ENCODE measurements at places on chromosomes 2 and 18.

DNA sequence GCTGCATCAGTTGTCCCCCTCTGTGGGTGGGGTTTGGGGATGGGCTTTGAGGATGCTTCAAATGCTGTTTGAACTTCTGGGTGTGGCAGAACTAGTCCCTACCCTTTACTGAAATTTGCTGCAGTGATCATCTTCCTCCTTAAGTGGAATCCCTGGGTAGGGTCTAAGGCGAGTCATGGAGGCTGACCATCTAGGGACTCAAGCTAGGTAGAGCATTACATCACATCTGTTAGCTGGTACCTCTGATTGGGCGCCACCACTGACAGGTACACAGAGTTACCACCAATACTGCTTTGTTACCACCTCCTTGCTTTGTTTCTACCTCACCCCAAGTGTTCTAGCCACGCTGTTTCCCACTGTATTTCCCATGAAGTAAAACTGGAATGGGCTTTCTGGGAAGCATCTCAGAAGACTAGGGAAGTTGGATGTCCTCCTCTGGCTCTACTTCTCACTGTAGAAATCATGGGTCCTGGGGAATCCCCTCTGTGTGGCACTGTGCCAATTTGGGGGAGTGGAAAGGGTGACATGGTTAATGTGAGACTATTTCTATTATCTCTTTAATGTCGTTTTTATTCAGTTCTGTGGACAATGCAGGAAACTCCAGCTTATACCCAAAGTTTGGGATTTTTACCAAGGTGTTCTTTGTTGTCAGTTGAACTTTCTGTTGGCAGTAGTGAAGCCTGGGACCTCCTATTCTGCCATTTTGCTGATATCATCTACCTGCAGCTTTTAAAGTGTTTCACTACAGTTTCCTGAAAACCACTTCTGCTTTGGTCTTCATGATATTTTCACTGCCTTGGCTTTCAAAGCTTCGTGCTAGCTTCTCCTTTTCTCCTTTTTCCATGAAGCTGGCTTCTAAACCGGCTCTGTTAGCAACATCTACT lies 14.5 kb upstream of the SULT1C4 start:
- DNase-seq = no peak

DNA sequence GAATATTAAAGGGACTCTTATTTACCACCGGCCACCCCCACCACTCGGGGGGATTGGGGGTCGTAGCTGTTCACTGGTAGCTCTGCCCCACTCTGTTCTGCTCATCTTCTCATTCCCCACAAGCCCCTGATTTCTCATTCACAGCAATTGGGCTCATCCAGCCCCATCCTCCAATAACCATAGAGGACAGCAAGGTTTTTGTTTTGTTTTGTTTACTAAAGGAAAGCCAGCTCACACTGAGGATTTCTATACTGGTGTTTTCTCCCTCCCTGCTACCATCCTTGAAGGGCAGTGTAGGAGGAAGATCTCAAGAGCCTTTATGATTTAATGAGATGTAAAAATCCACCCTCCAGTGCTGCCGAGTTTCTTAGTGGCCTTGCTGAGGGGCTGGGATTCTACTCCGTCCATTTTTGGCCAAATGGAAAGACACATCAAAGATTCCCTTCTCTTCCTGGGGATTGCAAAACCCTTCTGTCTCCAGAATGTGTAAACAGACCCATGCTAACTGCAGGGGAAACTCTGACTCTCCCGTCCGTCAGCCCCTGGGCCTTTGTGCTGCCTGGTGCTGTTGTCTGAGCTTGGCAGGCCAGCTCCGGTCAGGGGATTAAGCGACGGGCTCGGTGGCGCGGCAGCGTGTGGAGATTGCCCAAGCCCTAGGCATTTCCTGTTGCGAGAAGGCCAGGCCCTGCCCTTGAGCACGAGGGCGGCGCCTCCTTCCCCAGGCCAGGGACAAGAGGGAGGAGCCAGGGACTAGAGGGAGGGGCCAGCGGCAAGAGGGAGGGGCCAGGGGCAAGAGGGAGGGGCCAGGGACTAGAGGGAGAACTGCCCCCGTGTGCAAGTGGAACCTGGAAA lies 165.0 kb downstream of the ANTXR1 start:
- DNase-seq = no peak

DNA sequence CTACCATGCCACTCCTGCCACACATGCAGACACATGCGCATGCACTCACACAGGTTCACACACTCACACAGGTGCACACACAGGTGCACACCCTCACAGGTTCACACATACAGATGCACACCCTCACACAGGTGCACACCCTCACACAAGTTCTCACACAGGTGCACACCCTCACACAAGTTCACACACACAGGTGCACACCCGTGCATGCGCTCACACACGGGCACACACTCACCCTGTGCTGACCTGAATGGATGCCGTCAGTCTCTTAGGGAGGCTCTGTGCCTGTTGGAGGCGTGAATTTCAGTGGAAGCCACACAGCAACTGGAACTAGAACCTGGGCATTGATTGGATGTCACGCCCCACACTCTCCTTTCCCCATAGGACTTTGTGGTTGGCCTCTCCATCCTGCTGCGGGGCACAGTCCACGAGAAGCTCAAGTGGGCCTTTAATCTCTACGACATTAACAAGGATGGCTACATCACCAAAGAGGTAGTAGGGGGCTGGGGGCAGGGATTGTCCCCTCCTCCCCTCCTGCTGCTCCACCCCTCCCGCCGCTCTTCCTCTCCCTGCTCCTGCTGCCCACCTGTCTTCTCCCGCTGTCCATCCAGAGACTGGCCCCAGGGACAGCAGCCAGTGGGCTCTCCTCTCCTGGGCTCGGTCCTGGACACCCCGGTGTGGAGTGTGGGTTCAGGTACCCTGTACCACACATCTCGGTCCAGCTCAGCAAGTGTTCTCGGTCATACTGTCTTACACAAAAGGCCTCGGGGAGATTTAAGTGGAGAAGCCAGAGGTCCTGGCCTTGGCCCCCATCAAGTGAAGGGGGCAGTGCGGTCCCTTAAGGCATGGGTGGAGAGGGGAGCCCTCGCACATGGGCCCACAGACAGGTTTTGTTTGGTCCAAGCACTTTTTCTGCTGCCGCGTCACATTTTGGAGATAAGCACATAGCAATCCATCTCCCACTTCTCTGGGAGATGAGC lies 21.0 kb upstream of the FAHD2A start:
- no peak for DNase-seq

- DNase-seq = peak; percentile 77
These were observed 635 bp downstream of the ERICH2 start for GRCh38 chr2:170770606-170771420.

DNA sequence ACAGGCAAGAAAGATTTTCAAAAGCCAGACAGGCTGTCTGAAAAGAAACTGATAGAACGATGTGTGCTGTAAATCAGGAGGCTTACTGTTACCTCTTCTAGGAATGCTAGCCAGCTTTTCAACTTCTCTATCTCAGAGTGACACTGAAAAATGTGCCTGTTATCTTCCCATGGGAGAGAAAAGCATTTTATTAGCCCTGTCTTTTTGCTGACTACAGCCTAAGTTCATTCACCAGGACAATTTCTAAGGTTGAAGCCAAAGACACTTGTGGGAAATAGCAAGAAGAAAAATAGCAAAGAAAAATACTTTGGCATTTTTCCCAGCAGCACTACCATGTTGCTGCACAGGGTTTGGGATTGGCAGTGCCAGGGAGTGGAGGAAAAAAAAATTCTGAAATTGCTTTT lies 34.0 kb downstream of the ABCB11 start:
- no peak for DNase-seq

GRCh38 chr2:195711478-195711877 lies 54.5 kb downstream of the SLC39A10 start:
- no peak for DNase-seq

DNA sequence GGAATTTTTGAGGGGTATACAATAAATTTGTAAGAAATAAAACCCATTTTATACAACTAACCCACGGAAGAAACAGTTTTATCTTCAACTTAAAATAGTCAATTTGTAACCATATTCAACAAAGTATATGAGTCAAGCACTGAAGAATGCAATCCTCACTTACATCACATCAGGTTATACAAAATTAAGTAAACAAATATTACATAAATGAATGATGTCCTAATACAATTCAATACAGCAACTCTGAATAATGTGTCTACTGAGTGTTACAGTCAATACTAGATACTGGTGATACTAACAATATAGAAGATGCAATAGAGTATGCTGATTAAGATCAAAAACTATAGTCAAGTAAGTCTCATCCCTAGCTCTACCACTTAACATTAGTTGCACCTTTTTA lies 58.6 kb downstream of the FANCL start:
- no peak for DNase-seq

DNA sequence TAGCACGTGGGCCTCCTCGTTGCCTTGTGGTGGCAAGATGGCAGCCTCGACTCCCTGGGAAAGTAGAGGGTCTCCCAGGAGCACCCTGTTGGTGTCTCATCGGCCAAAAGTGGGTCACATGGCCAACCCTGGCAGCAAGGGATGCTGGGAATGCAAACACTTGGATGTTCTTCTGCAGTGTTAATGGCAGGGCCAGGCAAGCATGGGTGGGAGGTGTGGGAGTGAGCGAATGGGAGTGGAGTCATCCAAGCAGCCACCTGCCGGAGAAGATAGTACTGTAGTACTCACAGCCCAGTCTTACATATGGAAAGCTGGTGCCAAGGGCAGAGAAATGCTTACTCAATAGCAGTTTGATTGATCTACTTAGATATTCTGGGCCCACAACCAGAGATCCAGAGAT lies 122.2 kb downstream of the INHBB start:
- no peak for DNase-seq

DNA sequence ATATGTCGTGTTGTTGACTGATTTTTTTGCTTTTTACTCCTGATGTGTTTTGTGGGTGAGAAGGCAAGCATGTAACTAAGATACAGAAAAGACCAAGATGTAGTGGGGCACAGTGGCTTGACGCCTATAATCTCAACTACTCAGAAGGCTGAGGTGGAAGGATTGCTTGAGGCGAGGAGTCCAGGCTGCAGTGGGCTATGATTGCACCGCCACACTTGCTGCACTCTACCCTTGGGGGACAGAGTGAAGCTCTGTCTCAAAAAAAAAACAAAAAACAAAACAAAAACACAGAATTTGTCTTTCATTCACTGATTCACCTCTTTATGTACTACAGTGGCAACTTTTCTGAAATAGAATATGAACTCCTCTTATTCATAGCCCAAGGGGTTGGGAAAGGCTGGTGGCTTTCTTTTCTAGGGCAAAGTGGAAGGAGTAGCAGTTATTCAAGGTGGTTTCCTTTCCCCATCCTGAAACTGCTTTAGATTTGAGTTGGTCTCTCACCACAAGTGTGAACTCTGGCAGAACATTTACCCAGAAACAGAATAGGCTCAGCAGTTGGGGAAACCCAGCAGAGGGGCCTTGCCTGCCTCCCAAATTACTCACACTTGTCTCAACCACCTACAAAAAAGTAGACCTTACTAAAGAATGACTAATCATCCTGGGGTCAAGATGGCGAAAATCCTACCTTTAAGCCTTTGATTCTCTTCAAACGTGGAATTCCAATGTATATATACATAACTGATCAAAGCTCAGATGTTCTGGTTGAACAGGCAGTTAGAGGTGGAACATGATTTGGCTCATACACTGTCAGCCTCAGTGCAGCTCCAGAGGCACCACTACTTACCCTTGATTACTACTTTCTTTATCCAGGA lies 6.5 kb downstream of the TANK start:
- DNase-seq = no peak

DNA sequence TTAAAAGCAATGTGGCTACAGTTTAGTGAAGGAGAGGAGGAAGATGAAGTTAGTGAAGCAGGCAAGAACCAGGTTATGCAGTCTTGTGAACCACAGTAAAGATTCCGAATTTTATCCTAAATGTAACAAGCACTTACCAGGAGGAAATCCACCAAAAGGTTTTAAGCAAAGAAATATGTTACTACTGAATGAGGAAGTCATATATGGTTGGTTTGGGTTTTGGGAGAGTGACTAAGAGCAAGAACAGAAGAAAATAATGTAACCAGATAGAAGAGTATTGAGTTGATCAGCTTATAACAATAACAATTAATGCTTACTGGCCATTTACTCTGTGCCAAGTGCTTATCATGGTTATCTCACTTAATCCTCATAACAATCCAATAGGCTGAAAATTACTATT lies 1.9 kb downstream of the USP37 start:
- DNase-seq = no peak

- DNase-seq = peak; percentile 64
These were observed 21.1 kb upstream of the NFATC1 start for GRCh38 chr18:79374408-79375171.

DNA sequence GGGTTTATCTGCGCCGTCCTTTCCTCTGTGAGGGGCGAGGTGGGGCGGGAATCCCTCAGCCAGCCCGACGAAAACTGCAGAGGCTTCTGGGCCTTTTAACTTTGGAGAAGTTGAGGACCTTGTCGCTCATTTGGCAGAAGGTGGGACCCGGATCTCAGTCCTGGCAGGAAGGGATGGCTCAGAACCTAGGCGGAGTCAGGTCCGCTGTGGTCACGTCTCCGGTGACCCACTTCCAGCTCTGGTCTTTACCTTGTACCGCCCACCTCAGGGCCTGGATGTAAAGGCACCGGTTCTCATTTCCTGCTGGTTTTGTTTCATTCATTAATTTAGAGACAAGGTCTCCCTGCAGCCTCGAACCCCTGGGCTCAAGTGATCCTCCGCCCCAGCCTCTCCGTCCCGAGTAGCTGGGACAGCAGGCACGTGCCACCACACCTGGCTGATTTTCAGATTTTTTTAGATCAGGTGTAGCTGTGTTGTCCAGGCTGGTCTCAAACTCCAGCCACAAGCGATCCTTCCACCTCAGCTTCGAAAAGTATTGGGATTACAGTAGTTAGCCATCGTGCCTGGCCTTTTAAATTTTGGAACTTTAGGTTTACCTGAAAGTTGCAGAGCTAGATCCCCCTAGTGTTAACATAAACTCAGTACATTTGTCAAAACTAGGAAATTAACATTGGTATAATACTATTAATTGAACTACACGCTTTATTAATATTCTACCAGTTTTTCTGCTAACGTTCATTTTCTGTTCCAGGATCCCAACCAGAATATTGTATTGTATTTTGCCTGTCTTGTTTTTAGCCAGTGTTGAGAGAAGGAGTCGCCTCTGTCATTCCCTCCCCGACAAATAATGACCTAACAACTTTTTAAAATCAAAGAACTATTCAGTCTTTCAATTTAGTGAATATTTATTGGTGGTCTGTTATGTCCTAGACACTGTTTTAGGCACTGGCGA lies 852 bp downstream of the POLI start:
- DNase-seq = no peak

DNA sequence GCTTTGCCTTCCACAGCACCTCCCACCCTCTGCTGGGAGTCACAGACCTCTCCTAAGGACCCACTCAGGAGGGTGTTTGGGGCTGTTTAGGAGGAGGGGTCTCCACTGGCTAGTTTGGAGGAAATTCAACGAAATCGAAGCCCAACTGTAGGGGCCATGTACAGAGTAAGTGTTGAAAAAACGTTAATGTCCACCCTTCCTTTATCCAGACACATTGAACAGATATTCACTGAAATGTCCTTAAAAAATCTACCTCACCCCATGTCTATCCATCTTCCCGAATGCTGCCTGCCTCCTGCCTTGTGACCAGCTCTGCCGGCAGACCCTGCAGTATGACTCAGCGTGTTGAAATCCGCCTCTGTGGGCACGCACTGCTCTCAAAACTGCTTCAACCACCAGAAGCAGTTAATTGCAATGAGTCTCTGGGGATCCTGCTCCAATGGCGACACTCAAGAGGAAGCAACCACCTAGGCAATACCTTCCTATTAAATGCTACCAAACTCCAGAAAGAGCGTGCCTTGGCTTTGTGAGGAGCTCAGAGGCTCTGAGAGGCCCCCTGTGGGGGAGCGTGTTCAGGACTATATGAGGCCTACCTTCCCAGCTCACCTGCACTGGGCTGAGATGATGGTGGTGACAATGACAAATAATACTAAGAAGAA lies 61.4 kb upstream of the RTN4 start:
- DNase-seq = no peak
